ENCODE measurements at places on chromosomes 3 and 15. TPM values are rescaled to one million over a fixed set of nuclear protein-coding genes. Genes with fewer than 3 reads are reported as not detected.

Gene DYNLT2B
- total RNA-seq = 6.0 TPM

Gene PDE12
- total RNA-seq = 23.8 TPM

Gene LRRC31
- total RNA-seq = not detected

Gene ZNF660
- 0.61 TPM for total RNA-seq

Gene SLC22A13
- total RNA-seq = 0.44 TPM

Gene CYP1A2
- total RNA-seq = not detected

Gene MCTP2
- total RNA-seq = 18.3 TPM

Gene CD86
- 1.2 TPM for total RNA-seq

Gene GRM2
- 1.9 TPM for total RNA-seq

- H3K4me1 ChIP-seq = peaks cover 8% of the 10 kb centered on the region
- H3K27me3 ChIP-seq = no peaks in the 10 kb centered on the region
- no peaks in the 10 kb centered on the region for H3K36me3 ChIP-seq
- no peak for DNase-seq
- H3K27ac ChIP-seq = no peak overlapping the region
Observed at GRCh38 chr3:59469948-59470723, 420.3 kb upstream of the CFAP20DC start.

GRCh38 chr3:141992512-141992911, 116.1 kb downstream of the ATP1B3 start:
- no peak overlapping the region for H3K4me3 ChIP-seq
- no peaks in the 10 kb centered on the region for H3K4me1 ChIP-seq
- H3K27me3 ChIP-seq = no peaks in the 10 kb centered on the region
- H3K27ac ChIP-seq = no peak overlapping the region
- H3K36me3 ChIP-seq = no peaks in the 10 kb centered on the region

- H3K36me3 ChIP-seq = no peaks in the 10 kb centered on the region
- no peaks in the 10 kb centered on the region for H3K4me1 ChIP-seq
- H3K4me3 ChIP-seq = no peak overlapping the region
- no peak overlapping the region for H3K27ac ChIP-seq
- DNase-seq = no peak
Observed at GRCh38 chr3:140285380-140285779, 350.4 kb downstream of the CLSTN2 start.

- no peak for DNase-seq
- no peak overlapping the region for H3K4me3 ChIP-seq
- no peaks in the 10 kb centered on the region for H3K4me1 ChIP-seq
- H3K27ac ChIP-seq = no peak overlapping the region
- H3K27me3 ChIP-seq = peaks cover 4% of the 10 kb centered on the region
- H3K36me3 ChIP-seq = no peaks in the 10 kb centered on the region
Observed at GRCh38 chr3:66195347-66195783, 25.4 kb upstream of the SLC25A26 start.

GRCh38 chr3:100089812-100090668, 24.3 kb downstream of the FILIP1L start:
- no peak overlapping the region for H3K27ac ChIP-seq
- no peaks in the 10 kb centered on the region for H3K36me3 ChIP-seq
- H3K4me3 ChIP-seq = no peak overlapping the region
- no peak for DNase-seq
- H3K4me1 ChIP-seq = no peaks in the 10 kb centered on the region
- no peaks in the 10 kb centered on the region for H3K27me3 ChIP-seq

- H3K27ac ChIP-seq = no peak overlapping the region
- no peak overlapping the region for H3K4me3 ChIP-seq
- peaks cover 44% of the 10 kb centered on the region for H3K4me1 ChIP-seq
Observed at GRCh38 chr3:66395635-66396034, 105.2 kb downstream of the LRIG1 start.

DNA sequence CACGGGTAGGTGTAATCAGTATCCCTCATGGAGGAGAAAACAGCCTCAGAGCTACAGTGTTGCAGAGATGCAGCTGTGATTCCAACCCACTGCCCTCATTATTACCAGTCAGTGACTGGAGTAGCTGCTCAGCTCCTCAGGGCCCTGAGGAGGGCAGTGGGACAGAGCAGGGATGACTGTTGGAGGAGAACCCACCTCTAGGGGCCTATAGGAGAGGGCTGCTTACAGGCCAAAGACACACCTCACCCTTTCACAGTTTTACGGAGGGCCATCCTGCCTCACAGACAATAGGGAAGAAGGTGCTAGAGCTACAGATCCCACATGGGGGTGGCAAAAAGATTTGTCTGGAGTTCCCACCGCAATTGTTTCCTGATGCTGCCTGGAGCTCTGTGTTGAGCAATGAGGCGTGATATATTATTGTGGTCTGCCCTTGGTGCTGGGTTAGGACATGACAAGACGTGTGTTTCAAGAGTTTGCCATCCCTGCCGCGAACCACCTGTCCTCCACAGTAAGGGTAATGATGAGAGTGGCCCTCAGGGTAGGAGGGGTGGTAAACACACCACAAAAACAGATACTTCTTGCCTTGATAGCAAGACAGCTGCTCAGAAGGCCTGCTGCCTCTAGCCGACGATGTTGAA, 140.5 kb upstream of the TPM1 start:
- DNase-seq = no peak
- no peak overlapping the region for H3K27ac ChIP-seq
- no peaks in the 10 kb centered on the region for H3K36me3 ChIP-seq
- no peaks in the 10 kb centered on the region for H3K4me1 ChIP-seq

GRCh38 chr15:83498801-83499200, 51.7 kb downstream of the SH3GL3 start:
- no peaks in the 10 kb centered on the region for H3K27me3 ChIP-seq
- no peaks in the 10 kb centered on the region for H3K4me1 ChIP-seq
- DNase-seq = no peak
- no peaks in the 10 kb centered on the region for H3K36me3 ChIP-seq
- no peak overlapping the region for H3K4me3 ChIP-seq
- H3K27ac ChIP-seq = no peak overlapping the region

DNA sequence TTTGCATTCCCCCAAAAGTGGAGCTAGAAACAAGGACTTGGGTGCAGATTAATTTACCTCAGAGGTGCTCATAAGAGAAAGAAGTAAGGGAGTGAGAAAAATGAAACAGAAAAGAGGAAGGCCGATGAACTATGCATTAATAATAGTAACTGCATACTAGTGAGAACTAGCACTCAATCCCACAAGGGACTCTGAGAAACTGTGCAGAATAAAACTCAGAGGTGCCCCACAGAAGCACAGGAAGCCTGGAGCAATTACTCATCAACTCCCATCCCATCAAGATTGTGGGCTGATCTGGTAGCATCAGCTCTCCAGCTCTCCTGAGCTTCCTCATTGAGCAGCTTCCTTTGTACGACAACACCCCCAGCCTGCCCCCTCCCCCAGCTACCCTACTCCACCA, 50.8 kb downstream of the CLDN18 start:
- DNase-seq = no peak
- H3K4me3 ChIP-seq = no peak overlapping the region
- H3K27ac ChIP-seq = no peak overlapping the region
- no peaks in the 10 kb centered on the region for H3K4me1 ChIP-seq
- H3K27me3 ChIP-seq = no peaks in the 10 kb centered on the region

DNA sequence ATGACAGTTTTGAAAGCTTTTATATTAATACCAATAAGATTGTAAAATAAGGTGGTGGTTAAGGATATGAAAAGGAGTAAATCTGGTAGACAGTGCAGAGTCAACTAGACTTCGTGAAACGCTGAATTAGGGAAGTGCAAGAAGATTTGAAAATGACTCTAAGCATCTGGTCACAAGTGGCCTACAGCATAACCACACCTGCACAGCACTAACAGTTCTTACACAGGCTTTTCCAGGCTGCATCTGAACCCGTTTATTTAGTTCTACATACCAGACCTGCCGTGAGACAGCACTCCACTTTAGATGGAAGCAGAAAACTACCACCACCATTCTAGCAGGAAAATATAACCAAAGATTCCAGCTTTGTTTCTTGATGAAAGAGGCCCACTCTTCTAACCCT, 1.9 kb downstream of the DMXL2 start:
- no peak overlapping the region for H3K27ac ChIP-seq
- no peaks in the 10 kb centered on the region for H3K27me3 ChIP-seq
- no peak overlapping the region for H3K4me3 ChIP-seq
- H3K36me3 ChIP-seq = no peaks in the 10 kb centered on the region

DNA sequence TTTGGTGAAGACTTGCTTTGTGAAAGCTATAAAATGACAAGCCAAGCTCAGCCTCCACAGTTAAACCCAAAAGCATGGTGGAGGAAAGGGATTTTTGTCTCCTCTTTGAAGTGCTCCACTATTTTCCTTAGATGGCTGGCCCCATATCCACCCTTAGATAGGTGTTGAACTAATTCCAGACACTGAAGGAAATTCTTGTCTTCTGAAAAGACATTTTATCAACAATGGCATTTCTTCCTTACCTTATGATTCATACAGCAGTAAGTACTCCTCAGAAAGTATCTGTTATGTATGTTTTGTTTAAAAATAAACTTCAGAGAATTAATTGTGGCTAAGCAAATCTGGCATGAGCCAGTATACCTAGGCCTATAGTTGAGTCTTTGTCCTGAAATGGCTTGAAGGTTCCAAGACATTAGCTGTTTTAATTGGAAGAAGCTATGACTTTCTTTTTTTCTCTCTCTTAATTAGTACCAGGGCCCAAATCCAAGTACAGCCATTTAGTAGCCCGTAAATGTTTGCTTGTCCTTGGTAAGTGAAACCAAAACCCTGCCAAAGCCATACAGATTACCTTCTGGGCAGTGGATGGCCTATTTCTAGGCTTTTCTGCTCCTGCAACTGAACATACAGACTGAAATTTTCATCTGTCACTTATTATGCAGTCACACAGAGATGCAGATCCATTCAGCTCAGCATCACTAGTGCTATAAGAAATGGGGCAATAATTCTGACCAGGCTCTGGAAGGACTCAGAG, 5.1 kb upstream of the BFSP2 start:
- no peaks in the 10 kb centered on the region for H3K36me3 ChIP-seq
- no peak overlapping the region for H3K27ac ChIP-seq
- no peaks in the 10 kb centered on the region for H3K4me1 ChIP-seq
- DNase-seq = no peak
- H3K4me3 ChIP-seq = no peak overlapping the region

DNA sequence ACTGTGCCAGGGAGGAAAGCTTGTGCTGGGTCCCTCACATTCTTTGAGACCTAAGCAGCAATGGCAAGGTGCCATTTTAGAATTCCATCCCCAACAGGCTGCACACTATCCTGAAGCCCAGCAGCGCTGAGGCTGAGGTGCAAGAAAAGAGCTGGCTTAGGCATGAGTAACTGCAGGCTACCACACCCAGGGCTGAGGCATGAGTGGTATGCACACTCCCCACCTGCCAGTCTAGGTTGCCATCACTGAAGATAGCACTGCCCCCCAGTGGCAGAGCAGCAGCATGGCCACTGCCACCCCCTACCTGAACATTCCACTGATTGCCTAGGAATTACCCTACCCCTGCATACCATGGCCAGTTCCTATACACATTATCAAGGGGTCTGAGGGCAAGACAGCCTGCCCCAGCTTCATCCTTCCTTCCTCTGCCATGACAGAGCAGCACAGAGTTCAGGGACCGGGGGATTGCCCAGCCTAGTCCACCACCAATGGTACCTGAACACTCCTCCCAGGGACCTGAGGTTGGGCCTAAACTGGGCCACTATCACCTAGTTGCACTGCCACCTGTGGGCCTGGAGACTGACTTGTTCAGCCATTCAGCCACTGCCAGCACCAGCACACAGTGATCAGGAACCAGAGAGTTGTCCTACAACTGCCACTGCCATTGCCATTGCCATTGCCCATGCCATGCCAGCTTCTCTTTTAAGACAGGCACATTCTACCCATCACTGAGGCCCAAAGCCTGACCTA, 129.8 kb downstream of the SATB1 start:
- no peak overlapping the region for H3K27ac ChIP-seq
- H3K36me3 ChIP-seq = no peaks in the 10 kb centered on the region
- H3K27me3 ChIP-seq = no peaks in the 10 kb centered on the region
- no peak overlapping the region for H3K4me3 ChIP-seq

GRCh38 chr3:48598323-48599076, 3.4 kb upstream of the COL7A1 start:
- no peak overlapping the region for H3K4me3 ChIP-seq
- H3K27me3 ChIP-seq = no peaks in the 10 kb centered on the region
- DNase-seq = no peak
- H3K36me3 ChIP-seq = peaks cover 43% of the 10 kb centered on the region
- no peaks in the 10 kb centered on the region for H3K4me1 ChIP-seq
- H3K27ac ChIP-seq = no peak overlapping the region

- DNase-seq = no peak
- no peaks in the 10 kb centered on the region for H3K27me3 ChIP-seq
- no peak overlapping the region for H3K27ac ChIP-seq
- H3K4me1 ChIP-seq = no peaks in the 10 kb centered on the region
Observed at GRCh38 chr3:186235554-186235953, 126.5 kb downstream of the DGKG start.

All from CD4-positive, alpha-beta memory T cell (primary cell).